ENCODE measurements at places on chromosomes 3 and 15.

DNA sequence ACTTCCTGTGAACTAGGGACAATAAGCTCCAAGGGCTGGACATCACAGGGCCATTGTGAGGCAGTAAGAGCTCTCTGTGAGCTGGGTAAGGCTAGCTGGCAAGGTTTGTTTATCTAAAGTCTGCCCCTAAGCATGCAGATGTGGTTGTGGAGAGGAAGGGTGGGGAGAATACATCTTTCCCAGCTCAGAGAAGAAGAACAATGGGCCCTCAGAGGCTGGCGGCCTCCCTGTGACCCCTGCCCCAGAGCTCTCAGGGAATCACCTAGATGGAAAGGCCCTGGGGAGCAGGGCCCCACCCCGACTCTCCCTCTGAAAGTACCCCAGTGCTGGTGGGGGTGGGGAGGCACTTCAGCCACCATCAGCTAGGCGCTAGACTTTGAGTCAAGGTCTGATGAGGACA lies 4.3 kb upstream of the AP3B2 start:
- DNase-seq: no peak

DNA sequence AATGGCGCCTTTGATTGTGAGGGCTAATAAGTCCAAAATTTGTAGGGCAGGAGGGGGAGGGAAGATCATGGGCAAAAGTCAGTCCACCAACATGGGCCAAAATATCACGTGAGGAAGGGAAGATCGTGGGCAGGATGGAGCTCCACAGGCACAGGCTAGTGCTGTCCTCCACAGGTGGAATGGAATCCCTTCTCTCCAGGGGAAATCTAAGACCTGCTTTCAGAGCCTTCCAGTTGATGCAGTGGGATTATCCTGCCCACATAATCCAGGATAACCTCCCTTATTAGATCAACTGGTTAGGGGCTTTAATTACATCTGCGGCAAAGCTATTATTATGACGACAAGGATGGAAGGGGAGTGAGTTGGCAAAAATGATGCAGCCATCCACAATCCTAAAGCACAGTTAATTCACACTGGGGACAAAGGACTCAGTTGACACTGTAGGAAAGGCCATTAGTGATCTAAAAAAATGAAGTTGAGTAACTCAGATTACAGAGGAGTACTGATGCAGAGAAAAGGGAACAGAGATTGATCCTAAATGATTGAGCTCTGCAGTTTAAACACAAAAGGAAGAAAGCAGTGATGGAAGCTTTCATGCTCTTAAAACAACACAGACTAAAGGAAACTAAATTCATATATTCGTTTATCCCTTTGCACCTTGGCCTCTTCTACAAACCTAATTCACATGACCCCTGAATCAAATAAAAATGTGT lies 159.8 kb downstream of the AKAP13 start:
- DNase-seq: no peak

DNA sequence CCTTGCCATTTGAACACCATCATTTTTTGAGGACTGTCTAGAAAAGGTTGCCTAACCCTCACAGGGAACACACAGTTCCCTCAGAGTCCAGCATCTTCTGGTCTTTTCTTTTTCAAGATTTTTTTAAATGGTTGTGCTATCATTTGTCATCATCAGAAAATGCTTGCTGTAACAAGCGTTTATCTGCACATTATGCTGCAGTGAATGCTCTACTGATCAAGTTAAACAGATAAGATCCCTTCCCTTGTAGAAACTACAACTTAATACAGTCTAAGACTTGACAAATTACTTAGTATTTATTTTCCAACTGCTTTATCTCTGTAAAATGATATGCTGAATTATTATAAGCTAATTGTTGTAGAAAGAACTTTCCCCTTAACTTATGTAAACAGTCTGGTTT lies 11.9 kb upstream of the ALPK3 start:
- no peak for DNase-seq

DNA sequence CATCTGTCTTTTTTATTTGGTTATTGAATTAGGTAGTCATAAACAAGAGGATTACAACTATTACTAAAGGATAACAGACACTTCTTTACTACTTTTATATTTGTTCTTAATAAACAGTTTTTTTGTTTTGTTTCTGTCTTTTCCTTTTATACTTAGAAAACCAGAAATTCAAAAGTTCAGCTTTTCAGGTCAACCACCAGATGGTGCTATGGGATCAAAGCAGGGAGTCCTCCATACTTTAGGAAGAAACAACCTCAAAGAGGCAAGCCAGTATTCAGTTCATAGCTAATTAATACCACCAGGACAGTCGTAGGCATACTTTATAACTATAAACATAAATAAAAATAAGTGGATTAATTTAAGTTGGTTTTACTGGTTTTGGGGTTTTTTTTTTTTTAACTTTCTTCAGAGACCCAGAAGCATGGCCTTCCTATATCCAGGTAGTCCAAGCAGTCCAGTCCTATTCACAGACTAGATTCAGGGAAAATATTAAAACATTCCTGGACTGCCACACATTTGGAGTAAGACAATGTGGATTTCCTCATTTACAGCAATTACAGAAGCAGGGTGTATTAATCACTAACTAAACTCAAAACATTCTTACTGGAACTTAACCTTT lies 16.0 kb upstream of the EID1 start:
- DNase-seq: no peak

GRCh38 chr3:186108106-186108940 lies 566 bp downstream of the ETV5 start:
- peak; percentile 34 for DNase-seq

DNA sequence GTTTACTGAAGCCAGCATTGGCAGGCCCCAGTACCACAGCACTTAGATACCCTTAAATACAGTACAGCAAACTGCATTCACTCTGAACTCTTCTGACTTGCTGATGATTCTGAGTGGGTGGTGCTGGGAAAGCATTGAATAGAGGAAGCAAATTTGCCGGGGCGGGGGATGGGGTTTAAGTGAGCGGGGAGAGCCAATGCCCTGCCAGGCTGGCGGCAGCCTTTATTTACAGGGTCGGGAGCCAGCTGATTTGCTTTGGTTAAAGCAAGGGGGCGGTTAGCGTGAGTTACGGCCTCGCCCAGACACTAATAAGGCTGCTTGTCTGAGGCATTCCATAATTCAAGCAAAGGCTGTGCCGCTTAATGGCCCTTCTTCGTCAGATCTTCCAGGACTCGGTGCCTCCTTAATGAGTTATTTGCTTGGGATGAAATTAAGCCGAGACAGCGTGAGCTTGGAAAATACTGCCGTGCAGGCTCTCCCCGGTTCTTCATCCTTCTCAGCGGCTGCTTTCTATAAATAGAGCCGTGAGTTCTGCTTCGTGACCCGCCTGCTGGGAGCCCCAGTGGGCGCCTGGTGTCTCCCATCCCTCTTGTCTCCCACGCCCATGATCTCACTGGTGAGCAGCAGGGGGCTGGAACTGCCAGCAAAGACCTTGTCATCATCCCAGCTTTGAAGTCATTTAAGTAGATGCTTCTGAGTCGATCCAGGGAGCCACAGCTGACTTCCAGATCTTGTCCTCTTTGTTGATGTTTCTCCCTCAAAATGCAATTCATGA lies 25.8 kb downstream of the SPSB4 start:
- DNase-seq: no peak

GRCh38 chr3:186680869-186681268 lies 15.1 kb downstream of the HRG start:
- no peak for DNase-seq

DNA sequence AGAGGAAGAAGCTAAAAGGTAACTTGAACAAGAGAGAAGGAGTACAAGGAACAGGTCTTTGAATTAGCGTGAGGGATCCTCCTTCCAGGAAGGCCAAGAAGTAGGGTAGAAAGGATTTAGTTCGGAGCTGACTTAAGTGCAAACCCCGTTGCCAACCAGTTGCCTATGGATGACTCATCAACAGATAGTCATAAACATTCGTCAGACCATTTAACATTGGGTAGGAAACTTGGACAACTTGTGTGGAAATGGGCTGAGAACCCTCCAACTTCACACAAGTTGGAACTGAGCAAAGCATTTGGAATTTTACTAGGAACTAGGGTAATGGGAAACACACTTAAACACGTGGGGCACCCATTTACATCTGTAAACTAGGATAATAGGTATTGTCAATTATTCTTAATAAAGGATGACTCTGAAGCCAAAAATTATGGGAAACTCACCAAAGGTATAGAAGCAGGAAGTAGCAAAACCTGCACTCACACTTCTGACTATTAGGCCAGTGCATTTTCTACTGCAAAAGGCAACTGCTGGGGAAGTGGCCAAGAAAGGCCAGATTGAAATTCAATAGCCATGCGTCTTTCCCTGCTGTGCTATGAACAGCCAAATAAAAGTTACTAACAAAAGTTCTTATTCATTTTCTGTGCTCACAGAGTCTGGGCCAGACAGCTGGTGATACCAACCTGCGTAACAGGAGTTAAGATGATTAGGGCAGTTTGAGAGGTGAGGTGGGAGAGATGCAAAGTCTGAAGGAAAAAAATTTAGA lies 174.5 kb upstream of the TMC3 start:
- DNase-seq: no peak

DNA sequence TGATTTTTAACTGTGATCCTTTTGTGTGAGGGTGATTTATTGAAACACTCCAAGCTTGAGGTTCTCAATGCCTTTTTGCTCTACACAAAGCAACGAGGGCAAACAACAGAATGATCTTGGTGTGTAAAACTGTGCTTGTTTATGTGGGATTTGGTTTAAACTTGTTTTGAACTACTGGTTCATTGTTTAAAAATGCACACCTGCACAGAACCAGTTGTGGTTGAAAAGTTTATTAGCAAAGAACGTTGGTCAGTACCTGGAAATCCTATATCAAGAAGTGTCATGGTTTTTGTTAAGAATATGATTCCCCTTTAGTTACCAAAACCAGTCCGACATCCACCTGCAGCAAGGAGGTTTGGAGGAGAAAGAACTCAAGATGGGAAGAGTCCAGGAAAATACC lies 239.4 kb downstream of the WNT5A start:
- DNase-seq: no peak

- DNase-seq: no peak
Observed at GRCh38 chr3:100496711-100497261, 4.4 kb downstream of the TMEM45A start.

DNA sequence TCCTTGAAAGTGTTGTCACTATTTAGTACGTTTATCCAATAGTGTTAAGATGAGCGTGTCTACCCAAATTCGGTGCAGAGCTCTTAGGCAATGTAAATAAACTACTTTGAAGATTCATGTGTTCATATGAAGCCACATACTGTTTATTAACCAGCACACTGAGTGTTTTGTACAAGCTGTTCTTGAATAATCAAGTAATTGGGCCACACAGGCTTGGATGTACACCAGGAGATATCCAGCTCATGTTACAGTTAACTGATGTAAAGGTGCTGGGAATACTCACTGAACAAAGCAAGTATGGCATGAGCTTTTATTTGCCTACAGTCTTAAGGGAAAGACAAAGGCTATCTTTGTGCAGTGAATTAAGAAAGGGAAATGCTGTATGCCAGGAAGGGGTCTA lies 632 bp upstream of the DHX36 start:
- DNase-seq: no peak

GRCh38 chr3:16394639-16395038 lies 118.9 kb downstream of the RFTN1 start:
- no peak for DNase-seq

DNA sequence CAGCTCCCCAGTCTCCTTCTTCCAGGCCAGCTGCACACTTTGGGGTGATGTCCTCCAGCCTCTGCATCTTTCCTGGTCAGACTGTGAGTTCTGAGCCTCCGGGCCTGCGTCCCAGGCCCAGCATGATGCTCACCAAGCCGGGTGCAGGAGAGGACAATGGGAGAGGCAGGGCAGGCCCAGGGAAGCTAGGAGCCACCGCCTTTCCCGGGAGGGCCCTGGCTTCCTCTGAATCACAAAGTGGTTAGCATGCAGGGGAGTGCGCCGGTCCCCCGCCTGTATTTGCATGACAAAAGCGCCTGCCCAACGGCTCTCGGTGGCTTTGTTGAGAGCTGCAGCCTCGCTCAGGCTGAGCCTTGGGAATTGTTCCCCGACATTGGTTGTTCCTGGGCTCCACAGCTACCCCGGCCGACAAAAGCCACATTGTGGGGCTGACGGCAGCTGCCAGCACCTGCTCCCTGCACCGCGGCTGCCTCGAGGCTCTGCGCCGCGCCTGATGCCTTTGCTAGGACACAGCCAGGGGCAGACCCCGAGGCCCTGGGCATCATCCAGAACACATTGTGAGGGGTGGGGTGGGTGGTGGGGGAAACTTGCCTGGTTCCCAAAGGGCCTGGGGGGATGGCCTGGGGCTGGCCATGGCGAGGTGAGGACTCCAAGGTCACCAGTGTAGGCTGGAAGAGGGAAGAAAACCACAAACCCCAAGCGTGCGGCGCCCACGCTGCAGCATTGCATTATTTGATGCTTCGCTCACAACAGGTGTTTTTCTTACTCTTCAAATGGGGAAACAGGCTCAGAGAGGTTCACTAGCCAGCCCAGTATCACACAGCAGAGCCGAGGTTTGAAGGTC lies 20.0 kb upstream of the KLF13 start:
- DNase-seq: peak; percentile 93

- DNase-seq: peak; percentile 65
Observed at GRCh38 chr3:5787861-5788488, 600.5 kb downstream of the EDEM1 start.

DNA sequence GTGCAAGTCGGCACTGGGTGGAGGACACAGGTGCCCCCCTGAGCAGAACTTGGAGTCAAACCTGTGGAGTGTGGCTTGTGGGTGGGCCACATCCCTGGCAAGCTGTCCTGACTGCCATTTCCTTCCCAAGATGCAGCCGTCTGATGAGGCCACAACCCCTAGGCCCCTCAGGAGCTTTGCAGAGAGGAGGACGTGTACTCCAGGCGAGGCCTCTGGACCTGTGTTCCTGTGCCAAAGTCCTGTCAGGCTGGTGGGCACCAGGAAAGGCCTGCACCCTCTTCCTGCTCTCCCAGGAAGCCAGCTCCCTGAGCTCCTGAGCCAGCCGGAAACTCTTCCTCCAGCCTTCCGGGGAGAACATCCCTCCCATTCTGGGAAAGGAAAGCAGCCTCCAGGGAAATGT lies 48.5 kb downstream of the CMTM6 start:
- DNase-seq: no peak

GRCh38 chr3:123872621-123873020 lies 11.5 kb downstream of the MYLK start:
- DNase-seq: no peak

GRCh38 chr3:134799393-134799792 lies 4.3 kb downstream of the EPHB1 start:
- no peak for DNase-seq

DNA sequence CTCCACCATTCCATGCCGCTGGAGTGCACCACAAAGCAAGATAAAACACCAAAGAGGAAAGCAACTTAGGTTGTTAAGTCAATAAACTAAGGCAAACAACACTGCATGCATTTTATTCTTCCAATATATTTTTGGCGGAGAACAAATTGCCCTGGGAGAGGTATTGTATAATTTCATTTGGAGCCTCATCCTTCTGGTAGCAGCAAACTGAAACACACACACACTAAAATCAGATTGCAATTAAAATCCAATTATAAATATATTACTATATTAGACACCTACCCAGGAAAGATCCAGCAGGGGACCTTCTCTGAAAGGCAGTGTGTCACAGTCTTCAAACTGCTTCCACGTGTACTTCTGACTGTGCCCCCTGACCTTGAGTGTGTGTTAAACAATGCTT lies 102.3 kb downstream of the RORA start:
- DNase-seq: no peak

Measured in dorsolateral prefrontal cortex (tissue), 122 donors.